ENCODE measurements at places on chromosomes 5 and 9.

GRCh38 chr5:126516133-126516532, 78.9 kb downstream of the ALDH7A1 start:
- DNase-seq = peak; percentile 92

GRCh38 chr5:154367101-154367500, 78.7 kb upstream of the SAP30L start:
- DNase-seq = peak; percentile 87

GRCh38 chr5:57784121-57784520, 301.5 kb upstream of the ACTBL2 start:
- no peak for DNase-seq

GRCh38 chr9:87676976-87677775, 48.7 kb upstream of the CTSL start:
- peak; percentile 4 for DNase-seq

DNA sequence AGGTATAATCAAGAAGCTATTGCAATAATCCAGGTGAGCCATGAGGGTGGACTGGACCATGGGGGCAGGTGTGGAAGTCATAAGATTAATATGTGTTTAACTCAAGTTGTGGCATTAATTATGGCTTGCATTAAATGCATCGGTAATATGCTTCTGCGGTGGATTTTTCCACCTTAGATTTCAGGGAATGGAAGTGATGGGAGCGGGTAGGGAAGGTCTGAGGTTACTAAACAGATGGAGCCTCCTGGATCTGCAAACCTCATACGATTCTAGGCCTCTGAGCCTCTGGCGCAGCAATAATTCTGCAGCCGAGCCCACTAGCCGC, 286 bp upstream of the ZNF483 start:
- no peak for DNase-seq

- no peak for DNase-seq
Measured at GRCh38 chr5:139451878-139452660, 10.5 kb downstream of the ECSCR start.

DNA sequence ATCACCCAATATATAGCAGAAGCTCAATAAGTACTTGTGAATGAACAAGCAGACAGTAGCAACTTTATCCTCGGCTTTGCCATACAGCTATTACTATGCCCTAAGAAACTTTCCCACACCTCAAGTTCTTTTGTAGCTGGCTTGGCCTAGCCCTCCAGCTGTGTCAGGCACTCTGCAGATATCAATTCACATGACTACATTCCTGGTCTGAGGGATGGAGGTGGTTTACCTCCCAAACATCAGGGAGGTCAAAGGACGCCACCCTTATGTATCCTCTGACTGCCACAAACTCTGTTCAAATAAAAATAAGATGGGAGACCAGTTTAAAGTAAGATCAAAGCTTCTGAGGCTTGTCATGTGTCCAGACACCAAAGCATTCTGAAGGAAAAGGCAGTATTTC, 416.3 kb downstream of the PIK3R1 start:
- DNase-seq = no peak

DNA sequence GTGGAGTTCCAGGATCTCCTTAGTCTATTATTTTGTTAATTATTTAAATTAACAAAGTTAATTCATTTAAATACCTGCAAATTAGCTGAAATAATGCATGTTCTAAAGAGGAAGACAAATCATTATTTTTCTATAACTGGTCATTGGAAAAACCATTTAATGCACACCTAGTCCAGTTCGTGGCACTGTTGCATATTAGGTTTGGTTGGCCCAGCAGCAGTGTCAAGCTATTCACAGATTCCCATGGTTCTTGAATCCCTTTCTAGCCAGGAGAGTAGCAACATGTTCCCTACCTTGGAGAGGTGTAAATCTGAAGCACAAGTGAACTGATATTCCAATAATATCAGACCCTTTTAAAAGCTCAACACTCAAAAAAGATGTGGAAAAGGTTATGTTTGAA, 155.2 kb downstream of the TMEM161B start:
- DNase-seq = no peak

GRCh38 chr5:152864447-152864846, 459.4 kb upstream of the NMUR2 start:
- no peak for DNase-seq

DNA sequence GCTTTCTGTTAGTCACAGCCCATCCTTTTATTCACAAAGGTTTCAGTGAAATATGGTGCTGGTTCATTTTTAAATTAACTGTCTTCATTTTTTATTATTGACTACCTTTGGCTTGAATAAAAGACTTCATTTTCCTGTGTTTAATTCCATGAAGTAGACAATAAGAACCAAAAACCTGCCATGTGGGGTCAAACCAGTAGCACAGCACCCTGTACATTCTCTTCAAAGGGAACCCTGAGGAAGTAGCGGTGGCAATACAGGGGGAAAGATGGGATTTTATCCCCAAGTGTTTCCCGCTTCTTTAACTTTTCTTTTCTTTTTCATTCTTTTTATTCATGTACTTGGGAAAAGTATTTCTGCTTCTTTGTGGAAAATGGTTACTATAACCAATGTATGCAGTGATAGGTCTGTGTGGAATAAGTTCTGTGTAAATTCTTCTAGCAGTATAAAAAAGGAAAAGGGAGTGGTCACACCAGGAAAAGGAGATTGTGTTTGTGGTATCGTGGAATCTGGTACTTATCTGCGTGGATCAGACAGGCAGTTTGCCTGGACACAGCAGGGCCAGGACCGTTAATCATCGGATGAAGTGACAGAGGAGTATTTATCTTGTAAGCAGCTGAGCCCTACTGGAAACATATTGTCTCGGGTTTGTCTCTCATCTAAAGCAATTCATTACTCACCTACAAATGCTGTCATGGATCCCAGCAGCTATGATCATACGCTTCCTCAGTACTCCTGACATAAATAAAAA, 94.2 kb downstream of the PPIC start:
- DNase-seq = peak; percentile 4

DNA sequence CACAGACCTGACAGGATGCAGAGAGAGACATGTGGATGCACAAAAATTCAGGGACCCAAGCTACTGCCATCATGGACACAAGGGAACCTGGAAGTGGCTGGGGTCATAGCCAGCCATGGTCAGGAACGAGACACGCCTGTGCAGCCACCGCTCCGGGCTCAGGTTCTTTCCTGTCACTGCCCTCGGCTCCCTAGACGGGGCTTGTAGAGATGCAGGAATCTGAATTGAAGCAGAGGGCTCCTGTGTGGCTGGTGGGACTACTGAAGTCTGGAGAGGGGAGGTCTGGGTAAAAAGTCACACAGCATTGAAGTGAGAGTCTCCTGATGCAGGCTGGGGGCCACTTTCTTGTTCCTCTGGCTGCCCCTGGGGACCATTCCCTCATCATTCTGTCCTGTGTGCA, 32.3 kb upstream of the PTGS1 start:
- no peak for DNase-seq

GRCh38 chr5:603081-603998, 8.8 kb upstream of the CEP72 start:
- DNase-seq = no peak

- DNase-seq = no peak
Measured at GRCh38 chr9:36891341-36891811, 142.7 kb downstream of the PAX5 start.

- DNase-seq = peak; percentile 65
Measured at GRCh38 chr9:2493109-2493508, 128.5 kb upstream of the VLDLR start.

- no peak for DNase-seq
Measured at GRCh38 chr5:176744584-176744965, 65.8 kb upstream of the UNC5A start.

- DNase-seq = peak; percentile 47
Measured at GRCh38 chr5:93246090-93246855, 334.7 kb downstream of the NR2F1-AS1 start.

DNA sequence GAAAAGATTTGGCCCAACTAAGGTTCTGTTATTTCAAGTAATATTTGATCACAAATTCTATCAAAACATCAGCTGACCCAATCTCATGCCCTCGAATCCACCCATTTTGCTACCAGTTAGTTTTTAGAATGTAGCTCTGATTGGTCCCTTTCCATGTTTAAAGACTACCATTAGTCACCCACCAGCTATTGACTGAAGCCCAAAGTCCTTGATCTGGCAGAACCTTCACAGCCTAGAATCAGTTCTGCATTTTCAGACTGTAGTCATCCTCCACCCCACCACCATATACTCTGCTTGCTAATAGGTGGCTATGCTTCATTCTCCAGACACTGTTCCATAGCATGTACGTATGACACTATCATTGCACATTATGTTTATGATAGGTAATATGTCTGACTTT, 182.2 kb upstream of the TARS1 start:
- peak; percentile 43 for DNase-seq

All from IMR-90 (cell line).